ENCODE measurements at places on chromosomes 5 and 9. TPM values are rescaled to one million over a fixed set of nuclear protein-coding genes. Genes with fewer than 3 reads are reported as not detected.

SPAAR gene
- 5.0 TPM for total RNA-seq

IFNA6 gene
- not detected for total RNA-seq

ZDHHC11 gene
- total RNA-seq = 1.7 TPM

C5orf34 gene
- total RNA-seq = 2.8 TPM

PHAX gene
- total RNA-seq = 75.8 TPM

Measured in regular cardiac myocyte (primary cell).